PC-3 (cell line): ENCODE measurements at places on chromosomes 2 and 18.

DNA sequence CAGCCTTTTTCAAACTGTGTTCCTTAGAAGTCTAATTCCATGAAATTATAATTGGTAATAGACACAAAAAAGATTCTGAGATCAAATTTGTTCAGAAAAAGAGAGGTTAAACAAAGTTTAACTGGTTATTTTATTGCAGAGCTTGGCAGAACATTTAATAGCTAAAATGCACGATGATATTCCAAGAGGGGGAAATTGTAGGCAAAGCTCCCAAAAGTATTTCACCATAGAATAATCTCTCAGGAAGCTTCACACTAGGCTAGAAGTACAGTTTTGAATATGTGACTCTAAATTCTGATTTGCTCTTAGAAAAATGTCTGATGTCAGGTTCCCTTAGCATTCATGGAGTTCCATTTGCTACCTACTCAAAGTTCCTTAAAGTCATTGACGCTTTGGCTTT lies 292.4 kb upstream of the SETBP1 start:
- no peaks in the 10 kb centered on the region for H3K4me1 ChIP-seq
- no peak for DNase-seq
- H3K4me3 ChIP-seq: no peak overlapping the region
- no peaks in the 10 kb centered on the region for H3K36me3 ChIP-seq
- H3K27ac ChIP-seq: no peak overlapping the region

DNA sequence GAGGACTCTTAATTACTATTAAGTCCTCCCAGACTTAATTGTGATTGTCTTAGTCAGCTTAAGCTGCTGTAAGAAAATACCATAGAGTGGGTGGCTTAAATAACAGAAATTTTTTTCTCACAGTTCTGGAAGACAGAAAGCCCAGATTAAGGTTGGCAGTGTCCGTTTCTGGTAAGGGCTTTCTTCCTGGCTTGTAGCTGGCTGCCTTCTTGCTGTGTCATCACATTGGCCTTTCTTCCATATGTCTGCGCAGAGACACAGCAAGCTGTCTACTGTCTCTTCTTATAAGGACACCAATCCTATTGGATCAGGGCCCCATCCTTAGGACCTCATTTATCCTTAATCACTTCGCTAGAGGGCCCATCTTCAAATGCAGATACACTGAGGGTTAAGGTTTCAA lies 38.5 kb downstream of the ASXL3 start:
- H3K4me3 ChIP-seq: no peak overlapping the region
- H3K27ac ChIP-seq: no peak overlapping the region
- no peaks in the 10 kb centered on the region for H3K4me1 ChIP-seq
- no peak for DNase-seq
- H3K27me3 ChIP-seq: no peaks in the 10 kb centered on the region
- H3K36me3 ChIP-seq: no peaks in the 10 kb centered on the region

- H3K4me1 ChIP-seq: peaks cover 34% of the 10 kb centered on the region
- no peaks in the 10 kb centered on the region for H3K36me3 ChIP-seq
- DNase-seq: no peak
- H3K4me3 ChIP-seq: no peak overlapping the region
- no peaks in the 10 kb centered on the region for H3K27me3 ChIP-seq
- H3K27ac ChIP-seq: no peak overlapping the region
Measured at GRCh38 chr2:130822766-130823165, 13.9 kb upstream of the ARHGEF4 start.

GRCh38 chr2:191758518-191759507 lies 80.9 kb downstream of the NABP1 start:
- DNase-seq: peak; percentile 89
- no peak overlapping the region for H3K27ac ChIP-seq
- H3K4me1 ChIP-seq: 0 out of 2 replicates have a peak, but pooled peaks cover 4% of the 10 kb centered on the region
- no peaks in the 10 kb centered on the region for H3K27me3 ChIP-seq
- no peak overlapping the region for H3K4me3 ChIP-seq

DNA sequence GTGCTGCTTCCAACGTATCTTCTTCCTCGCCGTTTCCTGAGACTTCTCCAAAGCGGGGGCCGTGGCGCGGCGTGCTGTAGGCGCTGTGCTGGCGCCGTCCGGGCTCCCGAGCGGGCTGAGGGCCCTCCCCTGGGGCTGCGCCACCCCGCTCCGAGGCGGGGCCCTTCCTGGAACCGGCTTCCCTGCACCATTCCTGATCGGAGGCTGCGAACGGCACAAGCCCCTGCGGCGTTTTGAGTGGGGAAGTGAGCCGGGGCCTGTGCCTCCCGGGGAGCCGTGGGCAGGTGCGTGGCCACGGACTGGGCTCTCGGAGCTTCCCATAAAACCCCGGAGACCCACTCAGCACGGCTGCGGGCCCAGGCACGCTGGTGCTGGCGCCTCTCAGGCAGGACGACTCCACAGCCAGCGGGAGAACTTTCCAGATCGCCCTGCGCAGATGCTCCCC lies 74.7 kb downstream of the PSMG2 start:
- H3K4me1 ChIP-seq: no peaks in the 10 kb centered on the region; the same call in 1 of the 2 replicates
- H3K4me3 ChIP-seq: peak overlapping the region; percentile 65
- peak; percentile 33 for DNase-seq
- peak overlapping the region; percentile 14 for H3K27ac ChIP-seq
- H3K27me3 ChIP-seq: no peaks in the 10 kb centered on the region

GRCh38 chr18:44309185-44309584 lies 371.5 kb upstream of the SETBP1 start:
- peaks cover 22% of the 10 kb centered on the region for H3K4me1 ChIP-seq
- no peaks in the 10 kb centered on the region for H3K36me3 ChIP-seq
- peak overlapping the region; percentile 86 for H3K27ac ChIP-seq

DNA sequence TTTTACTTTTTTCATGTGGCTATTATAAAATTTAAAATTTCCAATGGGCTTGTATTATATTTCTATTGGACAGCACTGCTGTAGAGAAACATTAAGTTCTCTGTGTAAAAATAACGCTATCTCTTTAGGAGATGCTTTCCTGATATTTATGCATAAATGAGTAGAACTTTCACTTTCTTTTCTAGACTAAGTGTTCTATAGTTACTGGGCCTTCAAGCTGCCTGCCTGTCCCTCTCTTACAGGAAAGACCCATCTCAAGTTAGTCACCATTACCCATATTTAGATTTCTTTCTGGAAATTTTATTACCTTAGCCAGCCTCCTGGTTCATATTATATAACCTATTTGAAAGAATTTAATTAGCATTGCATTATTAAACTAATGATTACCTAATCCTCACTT lies 4.8 kb downstream of the ITGA4 start:
- no peaks in the 10 kb centered on the region for H3K4me1 ChIP-seq
- no peaks in the 10 kb centered on the region for H3K36me3 ChIP-seq
- H3K27me3 ChIP-seq: no peaks in the 10 kb centered on the region
- DNase-seq: no peak
- H3K4me3 ChIP-seq: no peak overlapping the region

GRCh38 chr18:42178376-42179080 lies 223.5 kb downstream of the PIK3C3 start:
- no peak for DNase-seq
- H3K4me3 ChIP-seq: no peak overlapping the region
- no peak overlapping the region for H3K27ac ChIP-seq
- no peaks in the 10 kb centered on the region for H3K36me3 ChIP-seq
- peaks cover 11% of the 10 kb centered on the region for H3K4me1 ChIP-seq

GRCh38 chr2:178287652-178288344 lies 93.5 kb downstream of the OSBPL6 start:
- H3K4me1 ChIP-seq: no peaks in the 10 kb centered on the region
- H3K36me3 ChIP-seq: no peaks in the 10 kb centered on the region

GRCh38 chr18:23037646-23038045 lies 97.6 kb upstream of the CABLES1 start:
- H3K4me1 ChIP-seq: peaks cover 14% of the 10 kb centered on the region
- H3K27ac ChIP-seq: no peak overlapping the region
- no peaks in the 10 kb centered on the region for H3K27me3 ChIP-seq
- H3K36me3 ChIP-seq: no peaks in the 10 kb centered on the region

DNA sequence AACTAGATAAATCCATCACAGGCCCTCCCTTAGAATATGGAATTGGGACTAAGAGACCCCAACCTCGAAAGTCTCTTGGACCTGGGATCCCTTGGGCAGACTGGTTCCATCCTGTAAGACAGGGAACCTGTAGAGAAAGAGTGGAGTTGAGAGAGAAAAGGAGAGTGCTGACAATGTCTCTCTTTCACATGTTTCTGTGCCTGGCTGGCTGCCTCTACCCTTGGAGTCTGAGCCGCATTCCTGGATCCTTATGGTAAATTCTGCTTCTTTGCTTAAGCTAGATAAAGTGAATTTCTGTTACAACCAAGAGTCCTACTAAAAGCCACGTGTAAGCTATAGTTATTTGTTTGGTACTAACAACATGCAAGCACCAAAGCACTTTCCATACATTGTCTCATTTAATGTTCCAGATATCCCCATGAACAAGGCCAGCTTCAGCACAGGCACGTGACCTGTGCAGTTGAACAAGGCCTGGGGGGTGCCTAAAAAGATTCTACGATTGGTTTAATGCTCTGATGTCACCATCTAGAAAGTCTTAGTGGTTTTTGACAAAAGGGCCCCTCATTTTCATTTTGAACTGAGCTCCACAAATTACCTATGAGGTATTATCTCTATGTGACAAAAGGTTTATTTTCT lies 2.1 kb upstream of the PUM2 start:
- no peak overlapping the region for H3K4me3 ChIP-seq
- no peak for DNase-seq
- H3K36me3 ChIP-seq: peaks cover 3% of the 10 kb centered on the region; the same call in 1 of the 2 replicates
- no peaks in the 10 kb centered on the region for H3K27me3 ChIP-seq
- H3K4me1 ChIP-seq: peaks cover 27% of the 10 kb centered on the region
- H3K27ac ChIP-seq: no peak overlapping the region

- no peaks in the 10 kb centered on the region for H3K27me3 ChIP-seq
- no peak overlapping the region for H3K27ac ChIP-seq
- H3K4me1 ChIP-seq: peaks cover 7% of the 10 kb centered on the region; the same call in 1 of the 2 replicates
- H3K4me3 ChIP-seq: no peak overlapping the region
Measured at GRCh38 chr2:69625078-69625795, 18.3 kb downstream of the AAK1 start.

GRCh38 chr18:80041424-80041823 lies 7.2 kb downstream of the RBFA start:
- H3K4me3 ChIP-seq: no peak overlapping the region
- DNase-seq: no peak
- H3K36me3 ChIP-seq: peaks cover 30% of the 10 kb centered on the region; the same call in 1 of the 2 replicates
- no peaks in the 10 kb centered on the region for H3K27me3 ChIP-seq
- no peaks in the 10 kb centered on the region for H3K4me1 ChIP-seq

DNA sequence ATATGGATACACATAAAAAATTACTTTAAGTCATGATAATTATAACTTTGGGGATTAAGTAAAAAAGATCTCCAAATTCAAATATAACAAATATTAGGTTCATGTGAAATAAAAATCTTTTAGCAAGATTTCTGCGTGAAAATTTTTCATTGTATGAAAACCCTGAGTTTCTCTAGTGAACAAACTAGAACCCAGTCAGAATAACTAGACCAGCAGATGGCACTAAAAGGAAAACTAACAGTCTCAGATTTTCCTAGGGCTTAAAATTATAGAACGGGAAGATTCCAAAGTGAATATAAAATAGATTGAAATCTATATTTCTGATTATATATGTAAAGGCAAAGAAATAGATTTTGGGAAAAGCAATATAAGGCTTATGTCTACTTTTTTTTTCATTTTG lies 43.3 kb downstream of the TMEM200C start:
- no peaks in the 10 kb centered on the region for H3K4me1 ChIP-seq
- DNase-seq: peak; percentile 36
- H3K27me3 ChIP-seq: peaks cover 59% of the 10 kb centered on the region

GRCh38 chr18:37662099-37662498 lies 96.5 kb upstream of the CELF4 start:
- H3K27me3 ChIP-seq: no peaks in the 10 kb centered on the region
- H3K27ac ChIP-seq: no peak overlapping the region
- DNase-seq: no peak
- H3K4me1 ChIP-seq: no peaks in the 10 kb centered on the region

DNA sequence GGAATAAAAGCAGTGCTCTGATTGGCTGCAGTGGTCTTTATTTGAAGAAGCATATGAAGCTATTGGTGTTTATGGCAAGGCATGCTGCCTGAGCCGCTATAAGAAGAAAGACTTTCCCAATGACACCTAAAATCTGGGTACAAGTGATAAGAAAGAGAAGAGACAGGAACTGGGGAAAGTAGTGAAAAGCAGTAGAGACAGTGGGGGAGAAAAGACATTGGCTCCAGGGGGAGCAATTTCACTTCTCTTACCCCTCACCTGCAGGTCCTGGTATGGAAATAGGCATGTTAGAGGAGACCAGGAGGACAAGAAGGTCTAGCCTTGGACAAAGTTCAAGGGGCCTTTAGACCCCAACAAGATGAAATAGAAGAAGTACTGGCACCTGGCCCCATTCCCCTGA lies 47.1 kb downstream of the PLCL1 start:
- peaks cover 29% of the 10 kb centered on the region; the same call in 1 of the 2 replicates for H3K27me3 ChIP-seq
- no peak for DNase-seq
- H3K4me3 ChIP-seq: no peak overlapping the region
- no peak overlapping the region for H3K27ac ChIP-seq

DNA sequence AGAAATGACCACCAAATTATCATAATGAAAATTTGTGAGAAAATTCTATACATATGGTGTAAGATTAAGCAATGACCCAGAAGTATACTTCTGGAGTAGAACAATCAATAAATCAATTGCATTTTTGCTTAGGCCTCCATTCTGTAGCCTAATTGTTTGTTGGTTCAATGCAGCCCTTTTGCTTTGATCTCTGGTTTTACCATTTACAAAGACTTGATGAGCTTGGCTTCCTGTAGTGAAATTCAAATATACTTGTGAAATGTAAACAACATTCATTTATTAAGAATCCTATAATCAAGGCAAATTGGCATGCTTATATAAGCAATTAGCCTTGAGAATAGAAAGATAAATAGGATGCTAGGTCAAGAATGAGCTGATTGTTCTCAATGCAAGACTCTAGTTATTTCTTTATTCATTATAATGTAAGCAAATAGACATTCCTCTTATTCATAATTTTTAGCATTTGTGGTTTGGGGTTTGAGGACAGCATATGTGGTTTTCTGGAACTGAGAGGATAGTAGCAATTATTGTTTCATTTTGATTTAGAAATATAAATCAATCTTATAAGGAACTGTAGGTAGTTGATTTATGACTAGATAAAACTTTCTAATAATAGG lies 9.7 kb downstream of the FMNL2 start:
- 0 out of 2 replicates have a peak, but pooled peaks cover 4% of the 10 kb centered on the region for H3K36me3 ChIP-seq
- DNase-seq: no peak
- H3K27ac ChIP-seq: no peak overlapping the region
- no peaks in the 10 kb centered on the region for H3K27me3 ChIP-seq
- H3K4me3 ChIP-seq: no peak overlapping the region
- peaks cover 11% of the 10 kb centered on the region for H3K4me1 ChIP-seq

DNA sequence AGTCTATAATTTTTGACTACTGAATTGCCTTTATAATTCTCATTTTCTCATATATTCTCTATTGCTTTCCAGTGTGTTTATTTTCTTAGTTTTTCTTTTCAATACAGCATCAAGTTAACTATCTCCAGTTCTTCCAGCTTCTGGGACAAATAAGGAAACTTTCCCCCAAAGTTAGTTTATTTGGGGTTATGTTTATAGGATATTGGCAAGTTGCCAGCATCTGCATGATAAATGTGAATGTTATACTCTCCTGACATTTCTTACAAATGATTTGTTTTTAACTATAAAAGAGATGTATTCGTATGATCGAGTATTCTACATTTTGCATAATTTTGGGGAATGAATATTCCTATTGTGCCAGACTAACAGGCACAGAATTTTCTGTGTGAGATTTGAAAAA lies 140.6 kb upstream of the KCNJ3 start:
- no peaks in the 10 kb centered on the region for H3K27me3 ChIP-seq
- DNase-seq: no peak
- no peak overlapping the region for H3K4me3 ChIP-seq
- H3K36me3 ChIP-seq: no peaks in the 10 kb centered on the region
